ENCODE measurements at places on chromosomes 3 and 15.

GRCh38 chr15:83999396-84000135, 236.0 kb upstream of the GOLGA6L4 start:
- peak; percentile 9 for DNase-seq

DNA sequence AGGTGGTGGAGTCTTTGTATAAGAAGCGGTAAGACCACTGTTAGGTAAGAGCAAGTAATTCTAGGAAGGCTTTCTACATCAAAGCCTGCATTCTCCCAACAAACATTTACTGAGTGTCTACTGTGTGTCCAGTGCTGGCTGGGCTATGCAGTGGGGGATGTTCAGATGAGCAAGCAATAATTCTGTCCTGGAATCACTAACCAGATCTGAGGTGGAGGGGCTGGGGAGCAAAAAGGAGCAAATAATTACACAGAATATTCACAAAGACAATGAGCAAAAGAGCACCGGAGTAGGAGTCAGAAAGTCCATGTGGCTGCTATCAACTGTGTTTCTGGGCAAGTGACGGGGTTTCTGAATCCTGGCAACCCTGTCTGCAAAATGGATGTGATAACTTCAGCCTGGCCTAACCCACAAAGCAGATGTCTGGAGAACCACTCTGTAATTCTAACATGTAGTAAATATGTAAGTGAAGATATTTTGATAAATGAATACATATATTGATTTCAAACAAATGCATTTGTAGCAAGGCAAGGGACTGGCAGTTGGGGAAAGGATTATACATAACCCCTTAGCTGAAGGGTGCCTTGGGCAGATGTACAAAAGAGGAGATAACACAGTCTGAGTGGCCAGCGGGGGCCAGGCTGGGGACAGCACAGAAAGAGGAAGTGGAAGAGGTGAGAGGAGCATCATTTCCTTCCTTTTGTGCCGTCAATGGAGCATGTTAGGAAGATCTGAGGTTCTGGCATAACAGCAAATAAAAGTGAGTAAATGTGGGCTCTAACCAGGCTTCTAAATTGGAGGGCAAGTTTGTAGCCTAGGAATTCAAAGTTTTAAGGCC, 28.8 kb downstream of the CYP8B1 start:
- no peak for DNase-seq

GRCh38 chr3:26712211-26713026, 89.8 kb downstream of the LRRC3B start:
- no peak for DNase-seq

DNA sequence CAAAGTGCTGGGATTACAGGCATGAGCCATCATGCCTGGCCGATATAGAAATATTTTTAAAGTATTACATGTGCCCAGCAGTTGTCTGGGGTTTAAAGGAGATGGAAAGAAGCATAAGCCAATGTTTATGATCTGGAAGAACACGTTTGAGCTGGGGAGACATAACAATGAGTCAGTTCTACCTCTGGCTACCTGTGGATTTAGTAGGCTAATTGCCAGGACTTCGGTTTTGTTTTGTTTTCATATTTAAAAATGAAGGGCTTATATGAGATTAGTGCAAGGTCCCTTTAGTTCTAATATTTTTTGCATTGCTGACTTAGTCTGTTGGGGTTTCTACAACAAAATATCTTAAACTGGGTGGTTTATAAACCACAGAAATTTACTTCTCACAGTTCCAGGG, 22.9 kb upstream of the TNFSF10 start:
- DNase-seq: no peak

DNA sequence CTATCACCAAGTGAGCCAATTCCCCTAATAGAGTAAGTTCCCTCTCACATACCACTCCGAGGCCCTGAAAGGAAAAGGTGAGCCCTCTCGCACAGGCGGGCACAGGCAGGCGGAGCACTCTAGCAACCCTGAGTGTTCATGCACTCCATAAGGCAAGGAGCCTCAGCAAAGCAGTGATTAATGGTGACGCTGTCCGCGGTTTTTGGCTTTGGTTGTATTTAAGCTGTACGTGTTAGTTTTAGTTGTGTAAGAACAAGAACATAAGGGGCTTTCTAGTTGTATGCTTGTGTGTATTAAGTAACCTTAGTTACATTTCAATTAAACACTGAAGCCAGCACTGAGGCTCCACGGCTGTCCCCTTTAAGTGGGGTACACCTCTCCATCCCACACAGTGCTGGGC, 33.1 kb downstream of the KLHL25 start:
- DNase-seq: no peak

DNA sequence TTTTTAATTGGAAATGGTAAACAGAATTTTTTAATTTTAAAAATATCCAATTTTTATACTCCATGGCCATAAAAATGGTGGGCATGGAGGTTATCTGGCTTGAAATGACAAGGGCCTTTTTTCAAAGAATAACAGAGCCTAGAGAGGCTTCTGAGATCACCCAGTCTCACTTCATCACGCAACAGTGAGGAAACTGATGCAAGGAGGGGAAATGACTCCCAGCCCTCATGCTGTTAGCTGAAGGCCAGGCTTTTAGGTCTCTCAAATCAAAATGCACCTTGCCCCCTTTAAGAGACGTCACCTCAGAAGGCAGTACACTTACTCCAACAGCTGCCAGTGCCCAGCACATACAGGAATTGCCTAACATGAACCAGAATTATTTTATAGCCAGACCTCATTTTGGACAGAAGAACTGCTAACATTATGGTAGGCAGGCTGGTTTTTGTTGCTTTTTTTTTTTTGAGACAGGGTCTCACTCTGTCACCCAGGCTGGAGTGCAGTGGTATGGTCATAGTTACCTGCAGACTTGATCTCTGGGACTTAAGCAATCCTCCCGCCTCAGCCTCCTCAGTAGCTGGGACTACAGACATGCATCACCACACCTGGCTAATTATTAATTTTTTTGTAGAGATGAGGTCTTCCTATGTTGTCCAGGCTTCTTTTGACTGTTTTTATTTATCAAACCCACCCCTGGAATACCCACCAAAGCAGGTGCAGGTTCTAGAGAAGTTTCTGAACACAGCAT, 9.1 kb downstream of the RAB43 start:
- DNase-seq: no peak

- no peak for DNase-seq
Observed at GRCh38 chr3:183018421-183019192, 38.3 kb upstream of the DCUN1D1 start.

DNA sequence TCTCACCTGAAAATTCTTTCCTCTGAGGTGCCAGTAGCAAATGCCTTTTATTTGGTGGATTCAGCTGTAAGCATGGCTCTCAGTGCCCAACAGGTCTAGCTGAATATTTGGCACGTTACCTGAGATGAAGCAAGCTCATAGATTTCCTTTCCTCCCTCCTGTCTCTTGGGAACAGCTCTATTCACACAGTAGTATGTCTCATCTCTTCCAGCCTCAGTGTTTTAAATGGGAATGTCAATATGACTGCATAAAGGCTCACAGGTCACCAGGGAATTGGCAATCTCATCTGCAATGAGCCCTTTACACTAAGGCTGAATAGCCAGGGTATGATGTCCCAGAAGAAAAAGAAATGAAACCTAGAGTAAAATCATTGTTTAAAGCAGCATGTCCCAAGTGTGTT, 733.5 kb downstream of the NTRK3 start:
- DNase-seq: no peak

DNA sequence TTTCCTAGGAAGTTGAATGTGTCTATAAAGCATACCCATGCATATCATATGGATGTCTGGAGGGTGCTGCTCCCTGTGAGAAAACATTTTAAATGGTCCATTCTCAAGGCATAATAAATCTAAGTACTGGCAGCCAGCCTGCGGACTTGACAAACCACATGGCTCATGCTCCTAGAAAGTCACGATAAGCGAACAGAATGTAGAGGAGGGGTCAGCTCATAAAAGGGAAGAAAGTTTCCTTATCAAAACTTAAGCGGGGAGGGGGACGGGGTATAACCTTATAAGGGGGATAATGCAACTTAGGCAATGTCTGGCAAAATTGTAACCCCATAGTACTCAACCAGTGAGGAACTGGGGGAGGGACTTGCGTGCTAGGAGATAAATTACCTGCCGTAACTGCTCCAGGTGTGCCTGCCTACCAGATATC, 159.8 kb upstream of the LMCD1 start:
- DNase-seq: no peak

DNA sequence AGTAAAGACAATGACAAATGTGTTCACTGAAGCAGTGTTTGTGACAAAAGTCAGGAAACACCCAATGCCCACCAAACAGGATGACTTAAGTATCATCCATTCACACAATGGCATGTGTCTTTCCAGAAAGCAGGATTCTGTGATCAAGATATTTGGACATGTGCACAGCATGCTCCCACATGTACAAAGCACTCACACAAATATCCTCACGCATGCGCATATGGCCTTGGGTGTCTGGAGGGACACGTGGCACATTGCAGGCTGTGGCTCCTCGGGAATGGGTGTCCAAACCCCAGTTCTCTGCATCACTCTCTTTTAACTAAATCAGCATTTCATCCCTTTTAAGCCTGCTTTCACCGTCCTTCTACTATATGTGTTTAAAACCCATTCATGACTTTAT, 130.5 kb downstream of the KLF13 start:
- no peak for DNase-seq

DNA sequence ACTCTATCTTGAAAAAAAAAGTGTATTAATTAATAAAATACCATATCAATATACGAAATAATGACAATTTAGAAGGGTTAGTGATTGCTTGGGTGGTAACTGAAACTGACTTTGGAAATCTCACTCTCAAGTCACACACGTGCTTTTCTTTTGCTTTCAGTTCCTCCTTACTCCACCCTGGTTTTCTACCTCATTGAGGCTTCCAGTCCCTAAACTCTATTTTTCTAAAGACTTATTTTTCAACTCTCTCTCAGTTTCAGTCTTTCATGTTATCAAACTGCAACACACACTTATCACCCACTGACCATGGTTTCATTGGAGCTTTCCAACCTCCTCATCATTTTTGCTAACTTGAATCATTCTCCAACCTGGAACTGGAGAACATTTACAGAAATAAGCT, 23.5 kb downstream of the IL12A start:
- DNase-seq: no peak
